ENCODE measurements at places on chromosomes 1 and 21.
A peak's percentile ranks its signal among the peaks of the same experiment; 100 is the strongest.

DNA sequence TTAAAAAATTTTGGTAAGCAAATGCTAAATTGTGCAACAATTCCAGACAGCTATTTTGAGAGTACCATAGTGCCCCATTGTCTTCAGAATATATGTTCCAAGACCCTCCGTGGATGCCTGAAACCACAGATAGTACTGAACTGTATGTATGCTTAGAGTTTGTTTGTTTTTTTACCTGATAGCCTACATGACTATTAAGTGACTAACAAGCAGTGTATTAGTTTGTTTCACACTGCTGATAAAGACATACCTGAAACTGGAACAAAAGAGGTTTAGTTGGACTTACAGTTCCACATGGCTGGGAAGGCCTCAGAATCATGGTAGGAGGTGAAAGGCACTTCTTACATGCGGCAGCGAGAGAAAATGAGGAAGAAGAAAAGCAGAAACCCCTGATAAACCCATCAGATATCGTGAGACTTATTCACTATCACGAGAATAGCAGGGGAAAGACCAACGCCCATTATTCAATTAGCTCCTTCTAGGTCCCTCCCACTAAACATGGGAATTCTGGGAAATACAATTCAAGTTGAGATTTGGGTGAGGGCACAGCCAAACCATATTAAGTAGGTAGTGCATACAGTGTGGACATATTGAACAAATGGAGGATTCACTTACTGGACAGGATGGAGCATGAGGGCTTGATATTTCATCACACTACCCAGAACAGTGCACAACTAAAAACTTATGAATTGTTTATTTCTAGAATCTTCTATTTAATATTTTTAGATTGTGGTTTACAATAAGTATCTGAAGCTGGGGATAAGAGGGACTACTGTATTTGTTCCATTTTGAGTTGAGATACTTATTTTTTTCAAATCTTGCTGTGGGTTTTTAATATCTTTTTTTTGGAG is 78.5 kb downstream of the LHX9 start:
- no peak overlapping the region for H3K4me3 ChIP-seq
- no peak for DNase-seq
- H3K27ac ChIP-seq, result no peak overlapping the region
- H3K27me3 ChIP-seq, result no peaks in the 10 kb centered on the region

DNA sequence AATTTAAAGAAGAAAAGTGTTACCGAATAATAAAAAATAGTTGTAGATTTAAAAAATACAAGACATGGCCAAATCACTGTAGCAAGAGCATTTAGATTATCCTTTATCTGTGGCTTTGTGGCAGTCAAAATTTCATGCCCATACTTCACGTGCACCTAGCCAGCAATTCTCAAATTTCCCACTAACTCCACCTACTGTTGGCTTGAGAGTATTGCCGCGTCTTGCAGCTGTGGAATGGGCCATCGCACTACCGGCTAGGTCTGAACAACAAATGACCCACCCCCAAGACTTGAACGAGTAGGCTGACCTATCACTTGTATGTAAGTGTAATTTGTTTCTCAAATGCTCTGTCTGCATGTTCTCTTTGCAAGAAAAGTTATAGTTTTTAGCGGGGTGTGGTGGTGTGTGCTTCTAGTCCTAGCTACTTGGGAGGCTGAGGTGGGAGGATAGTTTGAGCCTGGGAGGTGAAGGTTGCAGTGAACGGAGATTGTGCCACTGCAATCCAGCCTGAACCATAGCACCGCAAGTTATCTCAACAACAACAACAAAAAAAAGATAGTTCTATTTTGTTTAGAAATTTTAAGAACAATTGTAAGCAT is 4.1 kb downstream of the KRTAP13-4 start:
- peak; percentile 13 for DNase-seq
- H3K27me3 ChIP-seq, result no peaks in the 10 kb centered on the region
- no peak overlapping the region for H3K4me3 ChIP-seq
- no peaks in the 10 kb centered on the region for H3K4me1 ChIP-seq

- DNase-seq, result no peak
- H3K27me3 ChIP-seq, result no peaks in the 10 kb centered on the region
Measured at GRCh38 chr1:156152628-156153027, 757 bp upstream of the SEMA4A start.

- DNase-seq, result no peak
- H3K4me1 ChIP-seq, result peaks cover 14% of the 10 kb centered on the region
- no peak overlapping the region for H3K4me3 ChIP-seq
- no peaks in the 10 kb centered on the region for H3K36me3 ChIP-seq
Measured at GRCh38 chr21:25967901-25968438, 202.6 kb downstream of the APP start.

DNA sequence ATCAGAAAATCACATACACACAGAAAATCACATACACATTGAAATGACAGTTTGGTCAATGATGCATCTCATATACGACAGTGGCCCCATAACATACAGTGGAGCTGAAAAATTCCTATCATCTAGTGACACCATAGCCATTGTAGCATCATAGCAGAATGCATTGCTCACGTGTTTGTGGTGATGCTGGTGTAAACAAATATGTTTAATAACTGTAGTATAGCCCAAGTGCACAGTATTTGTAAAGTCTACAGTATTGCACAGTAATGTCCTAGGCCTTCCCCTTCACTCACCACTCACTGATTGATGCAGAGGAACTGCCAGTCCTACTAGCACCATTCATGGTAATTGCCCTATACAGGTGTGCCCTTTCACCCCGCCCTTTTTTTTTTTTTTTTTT is 30.1 kb upstream of the RUNX1 start:
- no peak overlapping the region for H3K4me3 ChIP-seq
- H3K27ac ChIP-seq, result no peak overlapping the region
- no peak for DNase-seq
- no peaks in the 10 kb centered on the region for H3K4me1 ChIP-seq
- no peaks in the 10 kb centered on the region for H3K27me3 ChIP-seq

- no peaks in the 10 kb centered on the region for H3K36me3 ChIP-seq
- H3K27ac ChIP-seq, result peak overlapping the region; percentile 91
- no peaks in the 10 kb centered on the region for H3K27me3 ChIP-seq
- DNase-seq, result no peak
Measured at GRCh38 chr1:12616709-12617373, 1.2 kb downstream of the DHRS3 start.

GRCh38 chr1:21608798-21609197 is 60.4 kb downstream of the RAP1GAP start:
- H3K4me1 ChIP-seq, result no peaks in the 10 kb centered on the region
- H3K27me3 ChIP-seq, result no peaks in the 10 kb centered on the region
- no peak overlapping the region for H3K4me3 ChIP-seq
- peaks cover 46% of the 10 kb centered on the region for H3K36me3 ChIP-seq
- no peak overlapping the region for H3K27ac ChIP-seq
